NCI-H526 treated with DMSO at 0.1 percent for 48 hours (cell line): ENCODE measurements at places on chromosomes 5 and 9.
A peak's percentile ranks its signal among the peaks of the same experiment; 100 is the strongest.

DNA sequence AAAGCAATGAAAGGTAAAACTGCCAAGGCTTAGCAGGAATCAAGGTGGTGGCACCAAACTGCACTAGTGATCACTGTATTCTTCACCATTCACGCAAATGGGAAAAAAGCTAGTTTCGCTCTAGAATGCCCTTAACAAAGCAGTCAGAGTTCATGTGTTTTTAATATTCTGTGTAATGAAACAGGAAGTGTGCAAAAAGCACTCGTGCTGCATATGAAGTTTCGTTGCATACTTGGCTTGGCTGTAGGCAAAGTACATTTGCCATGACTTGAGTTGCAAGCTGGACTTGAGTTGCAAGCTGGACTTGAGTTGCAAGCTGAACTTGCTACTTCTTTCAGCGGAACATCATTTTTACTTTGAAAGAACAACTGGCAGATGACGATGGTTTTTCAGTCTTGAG lies 55.4 kb downstream of the FOXI1 start:
- no peak for DNase-seq

GRCh38 chr5:142253938-142254337 lies 70.9 kb downstream of the SPRY4 start:
- DNase-seq = no peak

DNA sequence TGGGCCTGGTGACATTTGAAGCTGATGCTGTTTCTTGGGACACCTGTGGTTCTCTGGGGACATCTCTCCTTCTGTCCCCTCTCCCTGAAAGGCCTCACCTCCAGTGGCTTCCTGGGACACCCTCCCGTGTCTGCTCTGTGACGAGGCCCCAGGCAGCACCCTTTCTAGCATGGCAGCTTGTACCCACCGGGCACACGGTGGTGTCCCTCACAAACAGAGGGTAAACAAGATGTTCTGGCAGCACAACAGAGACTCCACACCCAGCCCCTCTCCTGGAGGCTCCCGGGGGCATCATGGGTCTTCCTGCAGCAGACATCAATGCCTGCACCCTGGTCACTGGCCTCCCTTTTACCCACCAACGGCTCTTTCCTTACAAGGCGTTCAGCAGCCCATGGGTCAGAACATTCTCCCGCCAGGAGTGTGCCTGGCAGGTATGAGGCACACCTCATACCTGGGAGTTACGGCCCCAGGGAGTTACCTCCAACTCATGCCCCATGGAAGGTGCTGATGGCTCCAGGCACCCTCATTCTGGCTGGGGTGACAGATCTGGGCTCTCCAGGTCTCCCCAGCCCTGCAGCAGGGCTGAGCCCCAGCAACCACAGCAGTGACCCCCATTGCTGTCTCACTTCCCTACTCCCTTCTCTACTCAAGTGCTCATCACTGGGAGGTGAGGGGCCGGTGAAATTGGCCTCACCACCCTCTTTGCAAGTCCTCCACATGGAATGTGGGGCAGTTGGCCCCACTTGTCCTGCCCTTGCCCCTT lies 51.1 kb downstream of the BARX1 start:
- DNase-seq = no peak

- DNase-seq = no peak
Observed at GRCh38 chr9:27367175-27367798, 70.3 kb upstream of the EQTN start.

- DNase-seq = no peak
Observed at GRCh38 chr9:9764821-9765220, 848.0 kb downstream of the PTPRD start.

GRCh38 chr9:76586390-76587314 lies 127.7 kb downstream of the GCNT1 start:
- DNase-seq = peak; percentile 10

DNA sequence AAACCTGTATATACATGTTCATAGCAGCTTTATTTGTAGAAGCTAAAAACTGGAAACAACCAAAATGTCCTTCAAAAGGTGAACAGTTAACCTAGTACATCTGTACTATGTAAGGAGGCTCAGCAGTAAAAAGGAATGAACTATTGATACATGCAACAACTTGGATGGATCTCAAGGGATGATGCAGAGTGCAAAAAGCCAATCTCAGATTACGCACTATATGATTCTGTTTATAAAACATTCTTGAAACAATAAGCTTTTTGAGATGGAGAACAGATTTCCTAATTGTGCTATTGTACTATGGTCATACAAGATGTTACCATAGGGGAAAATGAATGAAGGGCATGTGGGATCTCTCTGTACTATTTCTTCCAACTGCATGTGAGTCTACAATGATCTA lies 88.9 kb downstream of the PAM start:
- DNase-seq = no peak

DNA sequence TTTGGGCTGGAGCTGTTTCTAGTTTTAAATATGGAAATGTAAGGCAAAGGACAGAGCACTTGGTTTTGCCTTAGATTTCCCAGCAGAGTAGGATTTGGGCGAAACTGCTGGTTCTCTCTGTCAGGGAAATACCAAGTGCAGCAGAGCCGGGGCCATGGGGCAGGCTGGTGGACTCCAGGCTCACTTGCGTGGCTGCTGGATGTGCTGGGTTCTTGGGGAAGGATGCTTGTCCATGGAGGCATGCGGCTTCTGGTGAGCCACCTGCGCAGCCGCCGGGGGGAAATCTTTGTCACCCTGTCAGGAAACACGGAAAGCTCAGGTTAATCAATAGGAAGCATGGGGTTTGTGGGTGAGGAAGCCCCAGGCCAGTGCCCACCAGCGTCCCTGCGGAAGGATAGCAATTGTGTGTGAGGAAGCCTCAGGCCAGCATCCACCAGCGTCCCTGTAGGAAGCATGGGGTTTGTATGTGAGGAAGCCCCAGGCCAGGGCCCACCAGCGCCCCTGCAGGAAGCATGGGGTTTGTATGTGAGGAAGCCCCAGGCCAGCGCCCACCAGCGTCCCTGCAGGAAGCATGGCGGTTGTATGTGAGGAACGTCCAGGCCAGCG lies 80.1 kb downstream of the DAP start:
- no peak for DNase-seq

DNA sequence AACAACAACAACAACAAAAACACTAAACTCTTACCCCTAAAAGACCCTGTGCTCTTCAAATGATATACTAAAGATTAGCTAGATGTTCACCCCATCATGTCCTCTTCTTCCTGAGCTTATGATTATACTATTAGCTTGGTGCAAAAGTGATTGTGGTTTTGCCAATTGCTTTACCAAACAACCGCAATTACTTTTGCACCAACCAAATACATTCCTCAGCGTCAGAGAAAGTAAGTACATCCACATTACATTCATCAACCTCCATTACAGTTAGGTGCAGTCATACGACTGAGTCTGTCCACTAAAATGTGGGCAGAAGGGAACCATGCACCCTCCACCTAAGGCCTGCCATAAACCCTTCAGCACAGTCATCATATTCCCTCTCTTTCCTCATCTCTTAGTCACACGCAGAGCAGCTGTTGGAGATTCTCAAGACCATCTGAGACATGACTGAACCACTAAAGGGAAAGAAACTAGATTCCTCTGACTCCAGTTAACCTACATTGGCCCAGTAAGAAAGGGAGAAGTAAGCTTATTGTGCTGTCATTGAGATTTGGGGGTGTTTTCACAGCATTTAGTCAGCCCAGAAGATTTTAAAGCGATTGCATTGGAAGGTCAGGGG lies 181.6 kb upstream of the TLE4 start:
- DNase-seq = no peak

GRCh38 chr5:146345240-146345577 lies 6.6 kb downstream of the POU4F3 start:
- no peak for DNase-seq

- DNase-seq = no peak
Observed at GRCh38 chr5:78527925-78528324, 120.6 kb downstream of the LHFPL2 start.

GRCh38 chr9:110626101-110626829 lies 42.3 kb upstream of the MUSK start:
- no peak for DNase-seq

DNA sequence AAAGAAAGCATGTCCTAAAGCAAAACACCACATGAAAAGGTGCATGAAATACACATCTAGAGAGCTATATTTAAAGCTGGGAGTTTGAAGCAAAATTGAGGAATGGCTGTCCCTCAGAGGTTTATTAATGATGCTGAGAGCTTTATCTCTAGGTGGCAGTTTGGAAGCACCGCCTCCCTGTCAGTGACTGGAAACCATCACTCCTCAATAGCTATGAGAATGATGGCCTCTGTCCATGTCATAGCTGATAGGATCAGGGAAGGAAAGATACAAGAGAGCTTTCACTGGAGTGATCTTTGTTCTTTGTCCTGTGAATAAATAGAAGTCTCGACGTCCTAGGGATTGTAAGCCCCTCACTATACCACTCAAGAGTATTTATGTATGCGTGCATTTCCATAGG lies 110.5 kb downstream of the NUDT12 start:
- no peak for DNase-seq

- no peak for DNase-seq
Observed at GRCh38 chr5:98977723-98978122, 48.9 kb upstream of the CHD1 start.

DNA sequence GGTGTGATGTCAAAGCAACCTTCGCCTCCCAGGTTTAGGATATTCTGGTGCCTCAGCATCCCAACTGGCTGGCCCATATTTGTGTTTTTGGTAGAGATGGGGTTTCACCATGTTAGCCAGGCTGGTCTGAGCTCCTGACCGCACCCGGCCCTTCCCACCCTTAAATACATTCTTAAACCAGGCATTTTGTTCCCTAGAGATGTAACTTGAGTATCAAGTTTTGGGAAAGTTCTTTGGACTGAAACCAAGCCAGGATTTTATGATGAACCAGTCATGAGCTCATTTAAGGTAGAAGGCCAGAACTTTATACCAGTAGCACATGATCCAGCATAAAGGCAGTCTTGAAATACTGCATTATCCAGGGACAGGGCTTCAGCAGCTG lies 3.5 kb downstream of the RPL7A start:
- no peak for DNase-seq

DNA sequence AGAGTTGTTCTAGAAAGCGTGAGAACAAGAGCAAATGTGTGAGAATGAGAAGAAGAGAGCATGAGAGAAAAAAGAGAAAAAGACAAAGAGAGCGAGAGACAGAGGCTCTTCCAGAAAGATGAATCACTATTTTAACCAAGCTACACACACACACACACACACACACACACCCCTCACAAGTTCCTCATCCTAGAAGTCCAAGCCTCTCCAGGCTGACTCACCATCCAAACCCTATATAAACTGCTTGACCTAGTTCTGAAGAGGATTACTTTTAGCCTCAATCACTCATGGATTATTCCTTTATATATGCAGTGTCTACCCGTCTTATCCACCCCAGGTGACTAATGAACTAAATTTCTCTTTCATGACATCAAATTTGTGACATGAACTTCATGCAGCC lies 37.6 kb downstream of the C9orf57 start:
- DNase-seq = no peak

DNA sequence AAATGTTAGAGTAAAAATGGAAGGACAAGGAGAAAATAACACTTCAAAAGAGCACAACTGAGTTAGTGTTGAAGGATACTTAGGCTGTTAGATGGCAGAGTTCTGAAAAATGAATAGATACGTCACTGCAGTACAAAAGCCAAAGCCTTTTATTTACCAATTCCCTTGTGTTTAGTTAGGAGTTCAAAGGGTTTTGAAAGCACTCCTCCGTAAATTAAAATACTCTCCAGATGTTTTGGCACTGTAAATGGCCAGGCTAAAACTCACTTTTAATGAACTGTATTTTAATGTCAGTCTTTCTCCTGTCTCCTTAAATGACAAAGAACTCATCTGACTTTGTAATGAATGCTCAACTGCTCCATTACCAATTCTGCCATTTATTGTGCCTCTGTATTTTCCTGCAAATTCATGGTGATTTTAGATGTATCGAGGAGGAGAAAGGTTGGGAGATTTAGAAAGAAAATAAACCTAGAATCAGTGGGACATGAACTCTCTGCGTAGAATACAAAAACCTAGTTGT lies 1727.2 kb downstream of the MAT2B start:
- no peak for DNase-seq

- DNase-seq = no peak
Observed at GRCh38 chr5:116964438-116964837, 389.8 kb upstream of the SEMA6A start.

GRCh38 chr9:125241863-125242739 lies 958 bp upstream of the HSPA5 start:
- no peak for DNase-seq

DNA sequence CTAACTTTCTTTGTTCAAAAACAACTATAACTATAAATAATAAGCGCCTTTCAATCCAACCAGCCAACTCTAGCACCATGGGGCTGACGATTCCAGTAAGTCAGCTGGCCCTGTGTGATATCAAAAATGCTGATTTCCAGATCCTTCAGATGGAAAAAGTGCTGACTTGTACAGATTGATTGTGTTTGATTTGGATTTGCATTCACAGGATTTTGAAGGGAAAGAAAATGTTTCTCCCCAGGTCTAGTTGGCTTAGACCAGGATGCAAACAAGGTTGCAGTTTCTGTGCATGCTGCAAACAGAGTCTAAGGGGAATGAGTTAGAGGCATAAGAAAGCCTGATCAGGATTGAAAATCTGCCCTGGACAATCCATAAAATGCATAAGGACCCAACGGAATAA lies 68.9 kb downstream of the SLC1A3 start:
- DNase-seq = no peak

GRCh38 chr9:17082343-17083064 lies 52.3 kb upstream of the CNTLN start:
- DNase-seq = peak; percentile 14

DNA sequence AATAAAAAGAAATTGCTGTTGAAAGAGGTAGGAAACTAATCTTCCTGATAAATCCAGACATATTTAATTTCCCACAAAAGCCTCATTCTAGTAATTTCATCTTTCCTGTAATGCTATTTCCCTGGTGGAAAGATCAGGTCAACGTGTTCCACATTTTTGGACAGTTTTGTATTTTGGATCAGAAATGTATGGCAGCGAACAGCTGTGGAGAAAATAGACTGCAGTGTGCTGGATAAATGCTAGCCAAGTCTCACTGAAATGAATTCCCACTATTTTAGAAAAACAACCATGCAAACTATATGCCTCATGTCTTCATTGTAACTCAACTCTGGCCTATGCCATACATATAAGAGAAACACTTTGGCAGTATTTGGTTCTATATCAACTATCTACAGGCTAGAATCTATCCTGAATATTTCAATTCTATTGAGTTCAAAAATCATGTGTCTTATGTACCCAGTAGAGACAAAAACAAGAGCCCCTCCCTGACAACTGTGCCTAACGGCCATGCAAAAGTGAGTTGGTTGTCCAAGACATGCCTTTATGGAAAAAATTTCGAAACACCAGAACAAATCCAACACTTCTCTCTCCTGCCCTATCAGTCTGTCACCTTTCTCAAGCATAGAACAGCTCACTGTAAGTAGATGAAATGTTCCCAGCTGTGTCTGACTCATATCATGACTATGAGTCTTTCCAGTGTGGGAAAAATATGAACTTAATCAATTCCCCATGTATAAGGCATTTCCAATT lies 191.3 kb upstream of the NREP start:
- DNase-seq = no peak

DNA sequence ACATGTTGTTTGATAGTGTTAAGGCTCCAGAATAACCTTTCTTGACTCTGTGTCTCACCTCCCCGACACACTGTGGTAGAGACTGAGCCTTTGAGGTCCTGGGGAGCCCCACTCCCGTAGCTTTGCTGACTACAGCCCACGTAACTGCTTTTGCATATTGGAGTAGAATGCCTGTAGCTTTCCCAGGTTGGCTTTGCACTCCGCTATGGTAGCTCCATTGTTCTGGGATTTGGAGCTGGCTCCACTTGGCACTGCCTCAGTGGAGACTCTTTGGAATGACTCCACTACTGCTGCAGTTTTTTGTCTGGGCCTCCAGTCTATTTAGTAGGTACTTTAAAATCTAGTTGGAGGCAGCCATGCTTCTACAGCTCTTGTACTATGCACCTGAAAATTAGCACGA lies 56.2 kb upstream of the ANXA1 start:
- no peak for DNase-seq
